T-helper 2 cell (primary cell): ENCODE measurements at places on chromosomes 6 and 20.

DNA sequence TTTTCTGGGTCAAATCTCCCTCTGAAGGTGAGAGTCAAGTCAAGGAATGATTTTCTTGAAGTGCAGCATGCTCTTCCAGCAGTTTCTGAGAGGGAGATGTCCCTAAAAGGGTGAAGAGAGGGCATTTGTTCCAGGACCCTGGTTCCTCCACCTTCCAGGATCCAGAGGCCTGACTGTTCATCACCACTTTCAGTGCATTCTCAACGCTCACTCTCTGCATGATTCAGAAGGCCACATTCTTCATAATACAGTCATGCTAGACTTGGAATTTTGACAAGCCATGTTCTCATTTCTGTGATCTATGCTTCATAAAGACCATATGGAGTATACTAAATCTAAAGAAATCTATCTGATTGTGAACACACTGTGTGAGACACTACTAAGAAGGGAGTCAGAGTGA lies 85.1 kb downstream of the PDE7B start:
- DNase-seq = no peak

DNA sequence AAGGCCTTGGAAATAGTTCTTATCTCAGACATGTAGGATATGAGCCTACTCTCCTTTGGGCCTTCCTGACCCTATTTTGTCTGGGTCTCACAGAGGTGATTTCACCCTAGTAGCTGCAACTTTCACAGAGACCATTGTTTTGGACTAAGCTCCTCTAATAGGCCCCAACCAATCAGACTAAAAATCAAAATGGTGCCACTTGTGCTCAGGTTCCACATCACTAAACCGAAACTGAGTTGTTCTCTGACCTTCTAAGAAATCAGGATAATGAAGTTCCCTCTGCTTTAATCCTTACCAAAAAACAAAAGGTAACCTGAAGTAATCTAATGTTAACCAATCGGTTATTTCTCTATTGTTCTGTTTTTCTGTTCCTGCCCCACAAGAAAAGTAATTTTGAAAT lies 143.6 kb downstream of the CD24 start:
- no peak for DNase-seq

DNA sequence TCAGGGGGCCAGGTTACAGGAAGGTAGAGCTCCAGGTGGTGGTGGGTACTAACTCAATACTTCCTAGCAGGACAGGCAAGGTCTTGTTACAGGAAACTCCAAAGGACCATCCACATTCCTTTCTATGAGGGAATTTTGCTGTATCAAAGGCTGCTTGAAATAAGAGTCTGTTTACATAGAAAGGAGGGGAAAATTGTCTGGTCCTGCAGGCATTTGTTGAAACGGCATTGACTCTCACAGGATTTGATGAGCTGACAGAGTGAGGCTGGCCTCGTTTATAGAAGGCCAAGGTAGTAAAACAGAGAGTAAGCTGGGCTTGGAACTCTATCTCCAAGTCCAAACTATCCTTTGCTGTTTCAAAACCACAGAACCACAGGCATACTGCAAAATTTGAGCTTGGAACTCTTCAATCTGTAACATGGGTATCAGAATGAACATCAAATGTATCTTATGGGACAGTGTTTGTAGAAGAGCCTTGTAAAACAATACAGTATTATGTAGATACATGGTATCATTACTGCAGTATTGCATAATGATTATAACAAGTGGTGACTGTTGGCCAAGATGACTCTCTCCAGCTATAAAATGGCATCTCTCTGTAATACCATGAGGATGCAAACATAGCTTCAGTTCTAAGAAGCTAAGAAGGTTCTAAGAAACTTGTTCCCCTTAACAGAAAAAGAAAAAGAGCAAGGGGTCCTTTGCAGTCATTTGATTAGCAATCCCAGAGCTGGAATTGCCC lies 61.5 kb downstream of the TRAM2 start:
- no peak for DNase-seq

- no peak for DNase-seq
Observed at GRCh38 chr20:61459266-61459665, 207.2 kb downstream of the CDH4 start.

DNA sequence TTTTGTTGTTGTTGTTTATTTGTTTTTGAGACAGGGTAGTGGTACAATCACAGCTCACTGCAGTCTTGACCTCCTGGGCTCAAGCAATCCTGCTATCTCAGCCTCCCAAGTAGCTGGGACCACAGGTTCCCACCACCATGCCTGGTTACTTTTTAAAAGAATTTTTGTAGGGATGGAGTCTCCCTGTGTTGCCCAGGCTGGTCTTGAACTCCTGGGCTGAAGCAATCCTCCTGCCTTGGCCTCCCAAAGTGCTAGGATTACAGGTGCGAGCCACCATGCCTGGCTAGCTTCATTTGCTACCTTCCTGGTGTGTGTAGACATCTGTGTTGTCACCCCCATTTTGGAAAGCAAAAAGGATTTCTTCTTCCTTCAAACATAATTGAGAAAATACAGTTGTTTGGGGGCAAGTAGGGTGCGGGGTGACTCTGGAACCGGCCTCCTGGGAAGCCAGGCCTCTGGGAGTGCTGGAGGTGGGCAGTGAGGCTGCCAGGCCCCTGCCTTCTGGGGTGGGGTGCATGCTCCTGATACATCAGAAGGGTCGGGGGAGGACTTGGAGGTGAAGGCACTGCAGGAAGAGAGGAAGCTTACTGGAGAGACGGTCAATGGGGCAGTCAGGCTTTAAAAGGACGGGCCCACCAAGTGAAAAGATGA lies 28.4 kb downstream of the SYNJ2 start:
- DNase-seq = no peak

DNA sequence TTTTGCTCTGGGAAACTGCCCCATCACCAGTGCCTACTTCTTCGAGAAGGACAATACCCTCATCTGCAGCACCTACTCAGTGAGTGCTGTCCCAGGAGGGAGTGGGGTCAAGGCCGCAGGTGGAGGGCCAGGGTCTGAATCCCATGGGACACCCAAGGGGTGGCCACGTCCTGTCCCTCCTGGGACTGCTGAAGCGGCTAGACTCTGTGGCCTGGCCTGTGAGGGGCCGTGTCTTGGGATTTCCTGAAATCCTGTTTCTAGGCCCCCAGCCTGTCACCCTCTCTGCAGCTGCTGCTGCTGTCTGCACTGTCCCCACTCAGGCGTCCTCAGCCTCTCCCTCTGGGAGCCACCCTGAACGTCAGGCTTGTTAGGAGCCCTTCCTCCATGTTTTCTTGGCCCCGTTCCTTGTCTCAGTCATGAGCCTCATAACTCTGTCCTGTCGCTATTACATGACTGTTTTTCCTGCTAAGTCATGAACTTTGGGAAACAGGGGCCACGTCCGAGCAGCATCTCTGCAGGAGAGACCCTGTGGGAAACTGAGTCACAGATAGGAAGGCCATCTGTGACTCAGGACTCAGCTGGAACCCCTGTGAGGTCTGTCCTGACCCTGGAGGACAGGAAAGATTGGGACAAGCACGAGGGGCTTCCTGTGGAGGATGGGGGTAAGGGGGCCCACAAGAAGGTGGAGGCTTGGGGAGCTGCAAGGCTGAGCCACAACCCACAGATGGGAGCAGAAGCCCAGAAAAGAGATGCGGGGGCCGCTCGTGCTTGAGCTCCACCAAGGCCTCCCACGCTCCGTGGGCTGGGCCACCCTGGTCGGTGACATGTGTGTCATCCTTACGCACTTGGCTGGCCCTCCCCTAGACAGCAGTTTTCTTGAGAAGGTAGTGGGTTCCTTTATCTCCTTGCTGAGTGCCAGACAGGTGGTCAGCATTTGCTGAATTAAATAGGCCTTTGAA lies 49.9 kb downstream of the EFCAB8 start:
- DNase-seq = no peak
